H1 (cell line): ENCODE measurements at places on chromosomes 5 and 9. TPM values are rescaled to one million over a fixed set of nuclear protein-coding genes. Genes with fewer than 3 reads are reported as not detected.

The CER1 gene
- 2.2 and 3.4 TPM in 2 replicates for total RNA-seq

DNA sequence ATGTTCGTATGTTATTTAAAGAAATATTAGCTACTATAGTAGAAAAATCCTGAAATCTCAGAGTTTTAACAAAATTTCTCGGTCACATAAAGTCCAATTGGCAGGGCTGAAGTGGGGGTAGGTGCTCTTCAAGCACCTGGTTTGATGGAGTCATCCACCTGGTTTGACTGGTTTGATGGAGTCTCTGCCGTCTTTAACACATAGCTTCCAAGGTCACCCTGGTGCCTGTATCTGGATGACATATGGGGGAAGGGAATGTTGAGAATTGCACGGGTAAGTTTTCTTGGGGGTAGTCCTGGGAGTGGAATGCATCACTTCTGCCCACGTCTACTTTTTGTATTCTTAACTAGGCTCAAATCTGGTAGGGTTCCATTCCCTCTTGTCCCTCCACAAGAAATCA is 351.2 kb downstream of the SH3GL2 start:
- no peaks in the 10 kb centered on the region for H3K36me3 ChIP-seq
- H3K4me3 ChIP-seq: no peak overlapping the region
- no peak overlapping the region for H3K27ac ChIP-seq
- DNase-seq: no peak
- no peaks in the 10 kb centered on the region for H3K27me3 ChIP-seq

DNA sequence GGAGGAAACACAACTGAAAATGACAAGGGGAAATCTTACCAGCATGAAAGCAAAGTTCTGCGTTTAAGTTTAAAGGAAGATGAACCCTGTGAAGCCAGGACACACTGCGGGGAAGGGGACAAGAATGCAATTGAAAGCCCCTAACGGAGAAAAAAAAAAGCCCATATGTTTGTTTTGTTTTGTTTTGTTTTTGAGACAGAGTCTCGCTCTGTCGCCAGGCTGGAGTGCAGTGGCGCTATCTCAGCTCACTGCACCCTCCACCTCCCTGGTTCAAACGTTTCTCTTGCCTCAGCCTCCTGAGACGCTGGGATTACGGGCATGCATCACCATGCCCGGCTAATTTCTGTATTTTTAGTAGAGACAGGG is 2.9 kb downstream of the STK10 start:
- H3K4me1 ChIP-seq: no peaks in the 10 kb centered on the region
- H3K27ac ChIP-seq: no peak overlapping the region
- DNase-seq: no peak
- no peaks in the 10 kb centered on the region for H3K27me3 ChIP-seq
- no peak overlapping the region for H3K4me3 ChIP-seq

The ADCY2 gene
- 122 and 131 TPM in 2 replicates for total RNA-seq

DNA sequence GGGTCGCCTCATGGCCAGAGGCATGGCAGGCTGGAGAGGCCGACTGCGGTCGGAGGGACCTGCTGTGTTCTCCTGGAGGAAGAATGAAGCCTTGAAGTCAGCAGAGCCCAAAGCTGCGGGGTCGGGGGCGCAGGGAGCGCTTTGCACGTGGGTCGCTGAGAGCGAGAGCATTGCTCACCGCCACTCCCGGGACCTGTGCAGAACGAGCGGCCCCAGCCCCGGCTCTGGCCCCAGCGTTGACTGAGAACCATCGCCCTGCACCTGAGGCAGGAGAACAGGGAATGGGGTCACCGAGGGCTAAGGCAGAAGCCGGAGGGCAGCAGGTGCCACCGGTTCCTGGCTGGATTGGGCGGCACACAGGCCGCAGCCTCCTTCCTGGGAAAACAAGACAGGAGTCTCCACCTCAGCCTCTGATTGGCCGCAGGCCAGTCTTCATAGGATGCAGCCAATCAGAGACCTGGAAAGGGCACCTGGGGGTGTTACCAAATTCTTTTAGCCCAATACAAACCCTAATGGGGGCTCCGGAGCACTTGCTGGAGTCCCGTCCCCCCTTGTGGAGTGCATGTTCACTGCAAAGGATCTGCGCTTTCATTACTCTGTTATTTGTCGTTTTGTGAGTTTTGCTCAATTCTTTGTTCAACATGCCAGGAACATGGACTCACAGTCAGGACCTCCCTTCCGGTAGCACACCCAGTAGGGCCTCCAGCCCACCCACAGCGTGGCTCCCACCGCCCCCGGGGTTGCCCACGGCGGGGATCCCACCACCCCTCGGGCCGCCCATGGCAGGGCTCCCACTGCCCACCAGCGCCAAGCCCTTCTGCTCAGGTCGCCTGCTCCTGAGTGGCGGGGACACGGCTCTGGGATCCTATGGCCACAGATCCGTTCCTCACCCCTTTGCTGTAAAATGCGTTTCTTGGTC is 24.7 kb upstream of the SLC6A19 start:
- no peak overlapping the region for H3K4me3 ChIP-seq
- no peak for DNase-seq
- no peaks in the 10 kb centered on the region for H3K4me1 ChIP-seq
- no peaks in the 10 kb centered on the region for H3K36me3 ChIP-seq

- no peak overlapping the region for H3K4me3 ChIP-seq
- no peaks in the 10 kb centered on the region for H3K36me3 ChIP-seq
- no peaks in the 10 kb centered on the region for H3K4me1 ChIP-seq
- DNase-seq: no peak
These were observed 31.7 kb upstream of the TUSC1 start for GRCh38 chr9:25709941-25710340.

GRCh38 chr5:97888439-97888838 is 705.4 kb upstream of the RIOK2 start:
- no peaks in the 10 kb centered on the region for H3K36me3 ChIP-seq
- H3K4me3 ChIP-seq: no peak overlapping the region
- H3K27me3 ChIP-seq: no peaks in the 10 kb centered on the region
- no peak for DNase-seq
- H3K27ac ChIP-seq: no peak overlapping the region
- no peaks in the 10 kb centered on the region for H3K4me1 ChIP-seq

The PDLIM4 gene
- 8.3 and 10.7 TPM in 2 replicates for total RNA-seq

GRCh38 chr9:105157171-105157583 is 87.3 kb upstream of the SLC44A1 start:
- H3K27ac ChIP-seq: no peak overlapping the region
- H3K27me3 ChIP-seq: no peaks in the 10 kb centered on the region
- no peak for DNase-seq
- H3K4me1 ChIP-seq: peaks cover under 1% of the 10 kb centered on the region
- H3K4me3 ChIP-seq: no peak overlapping the region

DNA sequence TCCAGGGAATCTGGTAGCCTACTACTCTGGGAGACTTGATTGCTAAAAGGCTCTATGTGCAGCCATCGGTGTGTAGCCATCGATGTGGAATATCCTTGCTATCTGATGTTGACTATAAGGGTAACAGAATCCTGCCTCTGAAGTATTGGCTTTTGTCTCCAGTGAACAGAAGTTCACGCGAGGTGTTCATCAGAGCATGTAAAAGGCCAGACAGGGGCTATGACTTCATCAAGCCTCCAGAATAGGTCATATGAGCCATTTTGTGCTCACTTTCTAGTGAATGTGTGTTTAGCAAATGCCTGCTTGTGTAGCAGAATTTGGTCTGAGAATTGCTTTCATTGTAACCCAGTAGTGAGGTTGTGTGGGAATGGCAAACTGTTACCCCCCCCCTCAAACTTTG is 66.8 kb upstream of the RAD23B start:
- DNase-seq: no peak
- no peak overlapping the region for H3K4me3 ChIP-seq
- H3K36me3 ChIP-seq: no peaks in the 10 kb centered on the region
- no peaks in the 10 kb centered on the region for H3K4me1 ChIP-seq

The ANKS6 gene
- total RNA-seq: 56.3 and 61.2 TPM in 2 replicates

The GMCL2 gene
- 0.13 TPM in 1 of 2 replicates, not detected in the other for total RNA-seq

The CAMK4 gene
- 6.3 and 8.3 TPM in 2 replicates for total RNA-seq

DNA sequence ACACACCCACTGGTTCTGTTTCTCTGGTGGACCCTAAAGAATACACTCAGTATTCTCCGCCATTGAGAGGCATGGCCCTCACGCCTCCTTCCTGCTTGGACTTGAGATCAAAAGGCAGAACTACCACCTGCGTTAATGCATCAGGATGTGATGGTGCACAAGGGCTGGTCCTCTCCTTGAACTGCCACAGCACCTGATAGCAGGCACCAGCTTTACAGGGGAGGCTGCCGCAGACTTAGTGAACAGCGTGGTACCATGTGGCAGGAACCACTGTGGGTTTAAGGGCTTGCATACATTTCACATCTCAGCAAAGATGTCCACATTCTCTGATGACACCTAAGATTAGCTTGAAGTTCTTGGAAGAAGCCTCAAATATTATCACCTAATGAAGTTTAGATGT is 208.7 kb downstream of the GADD45G start:
- DNase-seq: peak; percentile 20
- no peak overlapping the region for H3K4me3 ChIP-seq
- H3K4me1 ChIP-seq: no peaks in the 10 kb centered on the region
- no peaks in the 10 kb centered on the region for H3K36me3 ChIP-seq
- H3K27ac ChIP-seq: no peak overlapping the region

- no peak for DNase-seq
- peaks cover 9% of the 10 kb centered on the region for H3K4me1 ChIP-seq
- H3K36me3 ChIP-seq: peaks cover 21% of the 10 kb centered on the region
- no peaks in the 10 kb centered on the region for H3K27me3 ChIP-seq
These were observed 3.2 kb downstream of the WDR5 start for GRCh38 chr9:134139081-134139480.

DNA sequence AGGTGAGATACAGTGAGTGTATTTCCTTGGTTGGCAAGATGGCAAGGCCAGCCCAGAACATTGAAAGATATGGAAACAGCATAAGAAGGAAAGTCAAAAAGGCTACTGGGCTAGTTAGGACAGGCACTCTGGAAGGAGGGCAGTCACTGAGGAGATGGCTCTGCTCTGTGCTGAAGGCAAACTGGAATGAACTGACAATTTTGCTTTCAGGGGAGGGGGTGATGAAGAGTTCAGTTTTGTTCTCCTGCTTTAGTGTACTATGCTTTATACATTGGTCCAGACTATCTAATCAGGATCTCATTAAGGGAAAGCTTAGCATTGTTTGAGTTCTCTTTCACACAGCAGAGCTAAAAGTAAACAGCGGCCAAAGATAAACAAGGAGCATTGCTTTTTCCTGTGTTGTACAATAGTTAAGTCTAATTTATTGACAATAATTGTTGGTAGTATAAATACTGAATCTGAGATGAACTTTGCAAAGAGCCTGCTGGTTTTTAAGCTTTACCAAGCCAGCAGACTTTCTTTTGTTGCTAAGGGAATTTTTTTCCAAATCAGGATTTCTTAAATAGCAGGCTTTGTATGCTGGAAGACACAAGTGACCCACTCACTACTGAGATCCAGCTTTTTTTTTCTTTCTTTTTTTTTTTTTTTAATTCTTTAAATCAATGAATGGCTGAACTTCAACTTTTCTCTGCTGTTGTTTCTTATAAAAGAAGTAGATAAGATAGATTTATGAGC is 355.5 kb downstream of the ARRDC3 start:
- no peaks in the 10 kb centered on the region for H3K36me3 ChIP-seq
- no peak overlapping the region for H3K27ac ChIP-seq
- H3K27me3 ChIP-seq: no peaks in the 10 kb centered on the region
- no peak for DNase-seq
- H3K4me3 ChIP-seq: no peak overlapping the region
